Skeletal muscle cell (primary cell): ENCODE measurements at places on chromosomes 6 and 20.

DNA sequence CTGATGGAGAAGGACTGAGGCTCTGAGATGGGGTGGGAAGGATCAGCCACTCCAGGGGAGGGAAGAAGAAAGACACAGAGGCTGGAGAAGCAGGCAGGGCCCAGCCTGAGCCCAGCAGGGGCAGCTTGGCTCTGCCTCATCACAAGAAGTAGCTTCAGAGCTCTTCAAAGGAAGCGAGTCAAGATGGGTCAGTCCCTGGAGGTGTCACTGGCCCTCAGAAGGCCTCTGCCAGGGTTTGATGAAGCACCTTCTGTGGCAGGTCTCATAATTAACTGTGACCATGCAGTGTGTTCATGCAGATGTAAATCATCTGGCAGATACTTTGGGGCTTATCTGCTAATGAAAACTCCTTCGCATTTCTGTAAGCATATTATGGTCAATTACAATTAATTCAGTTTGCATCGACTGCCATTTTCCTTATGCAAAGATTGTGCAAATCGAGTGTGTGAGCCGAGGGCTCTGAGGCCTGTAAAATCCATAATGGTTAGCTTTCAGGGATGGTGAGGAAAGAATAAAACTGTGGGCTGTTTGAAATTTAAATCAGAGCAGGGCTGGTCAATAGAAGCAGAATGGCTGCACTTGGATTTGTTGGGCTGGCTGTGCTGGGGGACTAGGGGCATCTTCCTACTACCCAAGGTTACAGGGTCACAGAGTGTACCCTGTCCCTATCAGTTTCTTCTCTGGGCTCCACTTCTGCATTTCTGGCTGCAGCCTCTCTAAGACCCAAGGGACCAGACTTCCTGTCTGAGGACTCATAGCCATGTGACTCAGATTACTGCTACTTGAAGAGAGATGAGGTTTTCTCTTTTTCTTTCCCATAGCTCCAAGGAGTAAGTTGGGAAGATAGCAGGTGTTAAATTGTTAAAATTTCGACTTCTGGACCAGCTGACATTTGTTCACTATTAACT is 376.6 kb downstream of the DHX35 start:
- DNase-seq = no peak

DNA sequence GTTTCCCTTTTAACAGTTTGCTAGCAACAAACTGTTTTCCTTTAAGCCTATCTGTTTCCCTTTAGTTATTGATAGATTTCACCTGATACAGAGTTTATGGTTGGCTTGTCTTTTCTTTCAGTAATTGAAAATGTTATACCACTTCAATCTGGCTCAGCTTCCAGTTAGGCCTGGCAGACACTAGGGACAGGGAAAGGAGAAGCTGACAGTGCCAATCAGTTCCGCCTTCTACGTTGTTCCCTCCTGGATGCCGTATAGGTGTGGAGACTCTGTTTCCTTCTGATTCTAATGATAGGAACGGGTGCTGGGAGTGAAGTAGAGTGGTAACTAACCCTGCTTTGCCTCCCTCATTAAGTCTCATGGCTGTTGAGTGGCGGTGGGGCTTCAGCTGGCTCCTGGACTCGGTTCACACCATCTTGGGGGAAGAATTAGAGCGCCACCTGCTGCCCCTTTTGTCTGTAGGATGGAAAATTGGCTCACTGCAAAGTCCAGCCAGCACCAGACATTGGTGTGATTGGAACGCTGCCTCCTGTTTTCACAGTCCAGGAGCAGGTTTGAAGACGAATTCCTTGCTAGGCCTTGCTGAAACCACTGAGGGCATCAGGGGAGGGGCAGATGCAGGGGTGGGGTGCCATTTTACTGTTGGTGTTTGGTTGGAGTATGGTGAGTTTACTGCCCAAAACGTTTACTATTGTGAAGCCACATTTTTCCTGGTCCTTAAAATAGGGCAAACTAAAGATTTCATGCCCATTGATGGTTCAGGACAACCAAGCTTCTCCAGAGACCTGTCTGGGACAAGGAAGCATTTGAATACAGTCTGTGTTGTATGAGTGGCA is 1729.5 kb downstream of the GRIK2 start:
- DNase-seq = peak; percentile 0

- DNase-seq = no peak
Observed at GRCh38 chr6:108822401-108822800, 25.8 kb upstream of the ARMC2 start.

DNA sequence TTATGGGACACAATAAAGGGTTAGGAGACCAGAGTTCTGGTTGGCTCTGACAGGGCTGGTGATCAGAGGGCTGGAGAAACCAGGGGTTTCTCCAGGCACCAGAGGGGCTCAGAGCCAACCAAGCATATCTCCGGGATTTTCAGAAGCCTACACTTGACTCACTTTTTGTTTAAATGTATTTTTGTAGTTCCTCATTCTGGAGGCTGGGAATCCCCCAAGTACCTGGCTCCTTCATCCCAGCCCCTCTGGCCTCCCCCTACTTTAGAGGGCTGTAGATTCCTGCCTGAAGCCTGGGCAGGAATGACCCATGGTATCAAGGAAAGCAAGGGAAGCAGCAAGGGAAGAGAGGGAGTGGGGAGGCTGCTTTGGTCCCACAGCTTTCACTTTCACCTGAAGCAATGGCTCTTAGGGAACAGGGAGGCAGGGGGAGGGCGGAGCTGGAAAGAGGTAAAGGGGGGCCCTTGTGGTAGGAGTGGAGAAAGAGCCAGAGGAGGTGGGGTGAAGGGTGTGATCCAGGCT is 973 bp downstream of the CD40 start:
- no peak for DNase-seq

DNA sequence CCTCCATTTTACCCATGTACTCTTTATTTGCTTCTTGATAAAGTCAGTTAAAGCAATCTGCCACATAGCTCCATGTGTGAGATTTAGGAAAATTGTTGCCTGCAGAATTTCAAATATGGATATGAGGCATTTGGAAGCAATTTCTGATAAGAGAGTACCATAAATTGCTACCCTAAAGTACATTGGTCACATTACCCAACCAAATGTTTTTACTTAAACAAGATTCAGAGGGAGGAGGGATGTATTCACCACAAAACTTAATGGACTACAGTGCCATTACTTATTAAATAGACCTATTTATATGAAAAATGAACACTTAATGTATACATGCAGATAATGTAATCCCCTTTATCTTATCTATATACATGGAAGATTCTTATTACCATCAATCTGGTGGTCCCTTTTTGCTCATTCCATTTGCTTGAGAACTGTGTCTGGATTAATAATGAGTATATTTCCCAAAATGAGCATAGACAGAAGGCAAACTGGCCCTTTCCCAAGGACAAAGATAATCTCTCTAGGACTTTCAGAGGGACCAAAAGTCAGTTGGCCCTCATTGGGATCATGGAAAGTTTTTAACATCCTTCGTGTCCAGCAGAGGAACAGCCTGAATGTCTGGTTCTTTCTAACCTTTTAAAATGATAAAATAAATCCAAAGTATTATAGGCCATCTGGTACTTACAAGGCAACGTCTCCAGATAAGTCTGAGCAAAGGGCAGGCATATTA is 526.4 kb downstream of the CBLN4 start:
- DNase-seq = no peak

DNA sequence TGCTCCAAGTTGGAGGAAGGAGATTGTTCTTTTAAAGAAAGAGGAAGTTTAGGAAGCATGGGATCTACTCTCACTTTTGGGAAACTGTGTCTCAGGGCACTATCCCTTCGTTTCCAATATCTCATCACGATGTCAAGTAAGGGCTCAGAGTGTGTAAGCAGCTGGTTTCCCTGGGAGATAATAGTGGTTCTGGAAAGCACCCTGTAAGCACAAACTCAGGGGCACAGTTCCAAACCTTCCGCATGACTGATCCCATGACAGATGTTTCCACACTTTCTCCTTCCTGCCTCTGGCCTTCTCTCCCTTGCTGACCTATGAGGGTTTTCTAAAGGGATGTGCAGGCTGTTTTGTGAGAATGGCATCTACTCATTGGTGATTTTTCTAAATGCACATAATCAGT is 33.9 kb downstream of the ADTRP start:
- no peak for DNase-seq

- DNase-seq = no peak
Observed at GRCh38 chr6:43859213-43859612, 89.2 kb downstream of the VEGFA start.

DNA sequence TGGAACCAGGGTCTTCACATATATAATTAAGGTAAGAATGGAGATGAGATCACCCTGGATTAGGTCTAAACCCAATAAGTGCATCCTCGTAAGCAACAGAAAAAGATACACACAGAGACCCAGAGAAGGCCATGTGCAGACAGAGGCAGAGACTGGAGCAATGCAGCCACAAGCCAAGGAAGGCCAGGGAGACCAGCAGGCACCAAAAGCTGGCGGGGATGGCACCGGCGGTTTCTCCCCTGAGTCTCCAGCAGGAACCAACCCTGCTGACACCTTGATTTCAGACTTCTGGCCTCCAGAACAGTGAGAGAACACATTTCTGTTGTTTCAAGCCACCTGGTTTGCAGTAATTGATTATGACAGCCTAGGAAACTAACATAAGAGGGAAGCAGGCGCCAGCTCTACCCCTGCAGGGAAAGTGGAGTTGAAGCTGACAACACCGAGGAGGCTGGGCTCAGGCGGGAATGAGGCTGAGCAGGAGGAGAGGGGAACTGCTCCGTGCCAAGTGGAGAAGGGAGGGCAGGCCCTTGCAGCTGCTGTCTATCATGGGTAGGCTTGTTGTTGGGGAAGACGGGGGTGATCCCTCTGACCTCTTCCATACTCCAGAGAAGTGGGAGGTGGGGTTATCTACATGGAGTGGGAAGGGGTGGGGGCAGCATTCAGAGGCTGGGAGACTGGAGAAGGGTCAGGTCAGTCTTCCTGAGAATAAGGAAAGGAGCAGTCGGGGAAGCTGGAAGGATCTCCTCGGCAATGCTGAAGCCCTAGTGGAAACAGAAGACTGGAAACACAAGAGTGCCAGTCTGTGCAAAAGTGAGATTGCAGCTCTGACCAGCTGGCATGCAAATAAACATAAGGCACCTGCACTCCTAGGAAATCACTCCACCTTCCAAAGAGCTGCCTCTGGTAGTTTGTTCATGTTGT is 72.7 kb downstream of the NFATC2 start:
- no peak for DNase-seq

DNA sequence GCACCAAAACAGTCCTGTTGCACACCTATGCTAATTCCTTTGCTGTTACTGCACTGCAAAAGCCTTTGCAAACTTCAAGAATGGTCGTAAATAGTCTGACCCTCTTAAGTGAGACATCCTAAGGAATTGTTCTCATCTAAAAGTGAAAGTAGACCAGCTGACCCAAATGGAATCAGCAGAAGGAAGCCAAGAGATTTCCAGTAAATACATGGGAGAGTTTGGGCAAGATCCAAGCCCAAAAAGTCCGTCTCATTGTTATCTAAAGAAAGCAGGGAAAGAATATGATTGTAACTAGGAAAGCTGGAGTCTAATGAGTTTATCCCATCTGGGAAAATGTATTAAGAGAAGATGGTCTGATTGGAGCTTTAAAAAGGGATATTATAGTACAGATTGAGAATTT is 43.0 kb upstream of the HIVEP1 start:
- peak; percentile 47 for DNase-seq

- no peak for DNase-seq
Observed at GRCh38 chr6:11618533-11618932, 81.0 kb downstream of the TMEM170B start.

DNA sequence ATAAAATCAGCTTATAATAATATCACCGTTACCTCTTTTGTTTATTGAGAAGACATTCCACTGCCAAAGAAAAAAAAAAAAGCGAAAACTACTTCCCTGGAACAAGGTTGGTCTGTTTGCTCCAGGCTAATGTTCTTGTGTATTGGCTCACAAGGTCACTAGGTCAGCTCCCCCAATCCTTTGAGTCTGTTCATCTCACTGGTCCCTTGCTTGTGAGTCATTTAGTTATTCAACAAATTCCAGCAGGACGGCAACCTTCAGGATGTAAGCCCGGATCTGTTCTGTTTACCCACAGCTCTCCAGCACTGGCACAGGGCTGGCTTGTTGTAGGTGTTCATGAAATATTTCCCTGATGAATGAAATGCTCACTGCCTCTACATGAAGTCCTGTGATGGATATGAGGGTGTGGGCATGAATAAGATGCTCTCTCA is 3.3 kb downstream of the ARHGAP40 start:
- DNase-seq = peak; percentile 18

DNA sequence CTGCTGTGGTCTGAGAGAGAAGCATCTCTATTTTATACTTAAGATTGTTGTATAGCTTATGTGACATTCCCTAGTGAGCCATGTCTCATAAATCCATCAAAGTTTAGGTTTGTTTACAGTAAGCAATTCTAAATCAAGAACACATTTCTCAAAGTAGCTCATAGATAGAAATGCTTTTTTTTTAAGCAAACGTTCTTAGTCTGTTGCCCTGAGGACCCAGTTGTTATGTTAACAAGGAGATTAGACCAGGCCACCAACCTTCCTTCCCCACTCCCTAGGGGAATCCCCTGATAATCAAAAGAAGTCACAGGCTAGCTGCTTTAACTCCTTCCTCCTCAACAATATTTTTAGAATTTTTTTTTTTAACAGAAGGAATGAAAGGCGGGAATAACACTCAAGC is 169.0 kb downstream of the FUT9 start:
- no peak for DNase-seq

DNA sequence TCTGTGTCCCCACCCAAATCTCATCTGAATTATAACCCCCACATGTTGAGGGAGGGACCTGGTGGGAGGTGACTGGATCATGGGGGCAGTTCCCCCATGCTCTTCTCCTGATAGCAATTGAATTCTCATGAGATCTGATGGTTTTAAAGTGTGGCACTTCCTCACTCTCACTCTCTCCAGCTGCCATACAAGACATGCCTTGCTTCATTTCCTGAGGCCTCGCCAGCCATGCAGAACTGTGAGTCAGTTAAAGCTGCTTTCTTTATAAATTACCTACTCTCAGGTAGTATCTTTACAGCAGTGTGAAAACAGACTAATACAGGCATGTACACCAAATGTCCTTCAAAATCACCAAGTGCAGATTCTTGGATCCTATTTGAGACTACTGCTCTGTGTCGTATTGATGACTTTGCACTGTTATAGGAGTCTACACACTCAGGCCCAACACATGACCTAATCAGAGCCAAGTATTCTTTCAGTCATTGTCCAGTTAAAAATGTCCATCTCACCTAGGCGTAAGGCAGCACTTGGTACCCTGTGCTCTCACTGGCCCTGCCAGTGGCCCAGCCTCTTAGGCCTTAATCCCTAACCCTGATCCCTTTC is 52.8 kb upstream of the UST start:
- no peak for DNase-seq

GRCh38 chr6:52588710-52589091 is 11.8 kb upstream of the TRAM2 start:
- DNase-seq = no peak

- no peak for DNase-seq
Observed at GRCh38 chr20:32387252-32387651, 29.1 kb downstream of the ASXL1 start.
